Activated CD8-positive, alpha-beta memory T cell treated with anti-CD3 and anti-CD28 coated beads for 1 hour (primary cell): ENCODE measurements at places on chromosomes 4 and X.

GRCh38 chr4:88211473-88212252, 53.2 kb upstream of the ABCG2 start:
- DNase-seq, result no peak

DNA sequence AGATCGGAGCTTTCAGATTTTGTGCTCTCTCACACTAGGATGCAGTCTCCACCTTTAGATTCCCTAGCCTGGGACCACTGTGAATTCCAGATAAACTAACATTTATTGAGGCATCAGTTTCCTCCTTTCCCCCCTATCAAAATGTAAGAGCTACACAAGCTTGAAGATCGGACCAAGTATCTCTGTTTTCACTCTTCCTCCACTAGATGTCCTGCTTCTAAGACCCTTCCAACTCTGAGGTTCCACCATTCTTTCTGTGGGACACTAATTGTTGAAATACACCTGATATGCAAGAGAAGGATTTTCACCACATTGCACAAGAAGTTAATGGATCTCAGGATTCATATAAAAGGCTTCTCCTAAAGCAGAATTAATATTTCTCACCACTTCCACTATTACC, 43.0 kb upstream of the PHOX2B start:
- no peak for DNase-seq

DNA sequence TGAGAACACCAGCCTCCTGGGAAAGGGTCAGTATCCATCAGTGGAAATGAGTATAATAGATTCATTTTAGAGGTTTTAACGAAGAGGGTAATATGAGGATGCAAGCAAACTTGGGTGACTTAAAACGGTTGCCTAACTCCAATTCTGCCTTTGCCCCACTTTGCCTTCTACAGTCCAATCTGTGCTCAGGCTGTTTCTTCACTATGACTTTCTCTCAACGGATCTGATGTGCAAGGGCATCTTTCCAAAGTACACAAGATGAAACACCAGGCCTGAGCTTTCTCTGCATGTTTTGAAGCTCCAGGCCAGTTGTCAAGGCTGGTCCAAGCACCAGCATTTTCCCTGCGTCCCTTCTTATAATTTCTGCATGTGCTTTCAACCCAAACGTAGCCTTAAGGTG, 68.0 kb upstream of the TMEM164 start:
- no peak for DNase-seq

DNA sequence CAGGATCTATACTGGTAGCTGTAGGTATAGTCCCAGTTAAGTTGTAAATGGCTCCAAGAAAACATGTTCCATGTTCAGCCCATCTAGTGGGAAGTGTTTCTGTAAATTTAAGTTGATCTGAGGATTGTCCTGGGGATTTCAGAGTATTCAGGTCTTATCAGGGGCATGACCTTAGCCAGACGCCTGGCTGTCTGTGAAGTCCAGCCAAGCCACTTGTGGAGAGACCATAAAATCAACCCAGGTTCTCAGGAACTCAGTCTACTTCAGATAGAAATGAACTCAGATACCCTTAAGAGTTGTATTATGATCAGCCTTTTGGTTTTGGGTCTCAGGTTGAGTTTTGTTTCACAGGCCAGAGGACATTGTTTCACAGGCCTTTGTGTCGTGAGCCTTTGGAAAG, 95.9 kb downstream of the EGF start:
- DNase-seq, result no peak

GRCh38 chr4:175935016-175935661, 123.1 kb upstream of the GPM6A start:
- no peak for DNase-seq

GRCh38 chr4:76589872-76590797, 155.1 kb downstream of the SHROOM3 start:
- DNase-seq, result no peak

- DNase-seq, result no peak
Observed at GRCh38 chr4:164770010-164770724, 16.2 kb downstream of the SMIM31 start.

DNA sequence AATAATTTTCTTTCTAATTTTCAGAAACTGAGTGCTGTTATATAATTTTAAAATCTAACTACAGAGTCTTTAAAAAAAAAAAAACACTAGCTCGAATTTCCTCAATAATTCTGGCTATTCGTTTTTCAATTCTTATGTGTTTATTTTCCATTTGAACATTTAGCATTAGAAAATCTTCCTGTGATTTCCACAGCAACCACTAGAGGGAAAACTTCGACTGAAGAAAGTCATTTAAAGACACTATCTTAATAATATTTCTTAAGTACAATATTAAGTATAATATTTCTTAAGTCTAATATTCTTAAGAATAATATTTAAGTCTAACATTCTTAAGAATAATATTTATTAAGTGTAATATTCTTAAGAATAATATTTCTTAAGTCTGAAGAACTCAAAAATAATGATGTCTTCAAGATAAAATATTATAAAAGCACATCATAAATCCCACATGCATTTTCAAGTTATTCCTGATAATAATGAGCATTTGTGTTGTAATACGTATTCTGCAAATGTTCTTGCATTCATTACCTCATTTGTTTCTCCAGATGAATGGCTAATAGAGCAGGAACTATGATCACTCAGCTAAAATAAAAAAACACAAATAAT, 118.4 kb upstream of the WDR17 start:
- no peak for DNase-seq

- no peak for DNase-seq
Observed at GRCh38 chrX:22202251-22202650, 70.5 kb upstream of the CBLL2 start.

DNA sequence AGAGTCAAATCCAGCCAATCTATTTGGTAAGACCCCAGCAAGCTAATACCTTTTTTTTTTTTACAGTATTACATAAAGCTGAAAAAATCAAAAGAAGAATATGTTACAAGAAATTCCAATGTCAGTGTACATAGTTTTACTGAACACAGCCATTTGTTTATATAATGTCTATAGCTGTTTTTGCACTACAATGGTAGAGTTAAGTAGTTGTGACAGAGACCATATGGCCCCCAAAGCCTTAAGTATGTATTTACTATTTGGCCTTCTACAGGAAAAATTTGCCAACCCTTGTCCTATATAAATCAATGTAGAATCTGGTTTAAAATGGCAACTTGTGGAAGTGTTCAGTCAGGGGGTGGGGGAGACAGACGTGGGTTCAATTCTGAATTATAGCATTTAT, 60.7 kb downstream of the ANTXR2 start:
- DNase-seq, result no peak

GRCh38 chrX:1488141-1488540, 35.4 kb upstream of the ASMTL start:
- no peak for DNase-seq

- no peak for DNase-seq
Observed at GRCh38 chr4:30341731-30342130, 378.4 kb upstream of the PCDH7 start.

GRCh38 chrX:46860557-46860956, 23.7 kb downstream of the RP2 start:
- DNase-seq, result no peak

- DNase-seq, result no peak
Observed at GRCh38 chr4:663046-663437, 11.0 kb downstream of the ATP5ME start.

GRCh38 chr4:142883040-142883832, 37.1 kb upstream of the INPP4B start:
- no peak for DNase-seq
